ENCODE measurements at places on chromosomes 2 and 18.

GRCh38 chr18:74512321-74513053 lies 16.3 kb downstream of the CNDP2 start:
- DNase-seq: no peak

- DNase-seq: no peak
Measured at GRCh38 chr18:48766026-48766425, 184.7 kb downstream of the SMAD7 start.

DNA sequence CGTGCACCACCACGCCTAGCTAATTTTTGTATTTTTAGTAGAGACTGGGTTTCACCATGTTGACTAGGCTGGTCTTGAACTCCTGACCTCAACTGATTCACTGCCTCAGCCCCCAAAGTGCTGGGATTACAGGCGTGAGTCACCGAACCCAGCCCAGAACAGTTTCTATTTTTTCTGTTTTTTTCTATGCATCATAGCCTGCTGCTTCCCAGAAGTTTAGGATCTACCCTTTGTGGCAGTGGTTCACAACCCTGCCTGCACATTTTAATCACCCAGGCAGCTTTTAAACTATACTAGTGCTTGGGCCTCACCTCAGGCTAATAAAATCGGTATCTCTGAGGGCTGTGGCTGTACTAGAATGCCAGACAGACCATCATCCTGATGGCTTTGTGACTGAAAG lies 39.7 kb upstream of the SOCS6 start:
- DNase-seq: no peak

DNA sequence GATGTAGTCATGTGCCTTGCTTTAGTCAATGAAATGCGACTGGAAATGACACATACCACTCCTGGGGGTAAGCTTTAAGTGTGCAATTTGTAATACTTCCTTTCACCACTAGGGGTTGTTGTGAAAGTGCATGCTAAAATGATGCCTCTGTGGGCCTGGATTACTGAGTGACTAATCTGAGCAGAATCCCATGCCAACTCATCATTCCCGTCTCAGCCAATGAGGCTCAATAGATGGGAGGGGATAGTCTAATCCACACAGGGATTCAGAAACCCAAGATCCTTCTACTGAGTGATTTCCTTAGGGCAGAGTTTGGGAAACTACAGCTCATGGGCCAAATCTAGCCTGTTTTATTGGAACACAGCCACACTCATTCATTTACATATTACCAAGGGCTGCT lies 54.0 kb downstream of the HRH4 start:
- peak; percentile 4 for DNase-seq

GRCh38 chr18:811892-812375 lies at the start of gene YES1:
Gene YES1 (minus strand): TSS chr18:812242. CDS start chr18:756827, 55,415 bp downstream.
- DNase-seq: no peak

GRCh38 chr2:238640486-238640885 lies 207.4 kb upstream of the TWIST2 start:
- DNase-seq: no peak

DNA sequence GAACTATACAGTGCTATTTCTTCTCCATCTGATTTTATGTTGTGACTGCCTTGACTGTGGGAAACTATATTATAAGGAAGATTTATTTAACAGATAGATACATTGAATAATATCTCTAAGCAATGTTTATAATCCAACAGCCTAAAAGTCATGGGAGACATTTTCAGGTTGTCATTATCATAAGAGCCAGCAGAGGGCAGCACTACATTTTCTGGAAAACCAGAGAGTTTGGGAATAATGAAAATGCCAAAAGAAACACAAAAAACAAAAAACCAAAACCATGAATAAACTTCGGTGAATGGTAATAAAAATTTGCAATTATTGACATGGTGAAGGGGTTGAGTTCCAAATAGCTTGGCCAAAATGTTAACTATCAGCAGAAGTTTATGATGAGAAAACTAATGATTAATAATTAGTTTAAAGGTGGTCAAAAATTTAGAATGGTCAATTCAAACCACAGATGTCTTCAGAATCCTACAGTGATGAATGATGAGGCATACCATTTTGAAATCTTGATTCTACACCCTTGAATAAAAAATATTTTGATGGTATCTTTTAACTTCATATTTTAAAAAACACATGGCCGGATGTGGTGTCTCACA lies 4.7 kb downstream of the EEF1B2 start:
- DNase-seq: no peak

DNA sequence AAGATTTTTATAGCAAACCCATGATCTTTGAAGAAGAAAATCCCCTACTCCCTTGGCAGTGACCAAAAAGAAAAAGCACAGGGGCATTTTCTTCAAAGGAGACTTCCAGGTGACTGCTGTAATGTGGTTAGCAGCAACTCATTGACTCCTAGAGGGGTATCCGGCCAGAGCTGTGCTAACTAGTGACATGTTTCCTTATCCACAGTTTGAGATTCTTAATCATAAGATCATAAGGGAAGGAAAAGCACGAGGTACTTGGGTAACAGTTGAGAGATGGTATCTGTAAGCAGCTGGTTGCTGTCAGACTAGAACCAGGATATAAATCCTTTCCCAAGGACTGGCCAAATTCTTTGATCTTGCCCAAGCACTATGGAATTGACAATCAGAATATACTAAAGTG lies 124.7 kb downstream of the MREG start:
- no peak for DNase-seq

DNA sequence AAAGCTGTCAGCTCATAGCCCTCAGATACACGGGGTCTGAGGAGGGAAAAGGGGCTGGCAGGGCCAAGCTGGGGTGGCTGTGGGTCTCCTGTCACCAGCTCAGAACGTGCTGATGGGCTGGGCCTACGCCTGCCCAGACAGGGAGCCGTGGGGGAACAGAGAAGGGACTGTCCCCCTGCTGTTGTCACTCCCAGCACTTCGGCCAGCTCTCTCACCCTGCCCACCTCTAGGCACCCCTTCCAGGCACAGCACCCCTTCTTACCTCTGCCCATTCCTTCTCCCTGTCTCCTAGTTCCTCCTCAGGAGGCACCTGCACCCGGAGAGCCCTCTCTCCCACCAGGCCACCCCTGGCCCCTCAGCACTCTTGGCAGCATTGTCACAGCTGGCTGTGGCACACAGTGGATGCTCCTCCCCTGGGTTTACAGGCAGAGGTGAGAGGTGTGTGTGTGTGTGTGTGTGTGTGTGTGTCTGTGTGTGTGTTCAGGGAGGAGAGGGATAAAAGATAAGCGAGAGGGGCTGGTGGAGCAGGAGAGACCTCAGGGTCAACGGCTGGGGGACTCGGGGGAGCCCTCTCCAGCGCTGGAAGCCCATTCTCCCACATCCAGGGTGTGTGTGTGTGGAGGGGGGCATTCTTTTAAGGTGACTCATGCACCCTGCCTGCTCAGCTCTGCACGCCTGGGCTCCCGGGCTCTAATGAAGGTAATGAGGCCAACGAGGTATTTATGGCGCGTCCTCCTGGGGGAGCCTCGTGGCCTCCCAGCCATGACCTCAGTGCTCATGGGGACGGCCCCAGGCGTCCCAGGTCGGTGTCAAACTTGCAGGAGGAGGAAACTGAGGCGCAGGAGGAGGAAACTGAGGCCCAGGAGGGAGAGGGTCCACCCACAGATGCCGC lies 66.1 kb upstream of the SMAD7 start:
- no peak for DNase-seq

DNA sequence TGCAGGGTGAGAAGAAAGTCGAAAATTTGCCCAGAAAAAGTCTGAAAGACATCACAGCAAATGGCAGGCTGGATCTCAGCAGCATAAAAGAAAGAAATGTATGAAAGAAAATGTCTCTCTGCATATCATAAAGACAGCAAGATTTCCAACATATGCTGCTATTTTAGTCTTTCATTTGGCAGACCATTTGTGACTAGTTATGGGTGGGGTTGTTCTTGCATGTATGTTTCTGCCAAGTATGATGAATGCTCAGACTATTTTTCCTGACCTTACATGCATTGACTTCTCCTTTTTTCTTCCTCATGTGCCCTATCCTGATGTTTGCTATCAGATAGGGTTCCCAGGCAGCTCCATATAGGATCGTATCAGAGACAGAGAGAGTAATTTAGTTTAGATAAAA lies 58.5 kb upstream of the PARD3B start:
- no peak for DNase-seq

DNA sequence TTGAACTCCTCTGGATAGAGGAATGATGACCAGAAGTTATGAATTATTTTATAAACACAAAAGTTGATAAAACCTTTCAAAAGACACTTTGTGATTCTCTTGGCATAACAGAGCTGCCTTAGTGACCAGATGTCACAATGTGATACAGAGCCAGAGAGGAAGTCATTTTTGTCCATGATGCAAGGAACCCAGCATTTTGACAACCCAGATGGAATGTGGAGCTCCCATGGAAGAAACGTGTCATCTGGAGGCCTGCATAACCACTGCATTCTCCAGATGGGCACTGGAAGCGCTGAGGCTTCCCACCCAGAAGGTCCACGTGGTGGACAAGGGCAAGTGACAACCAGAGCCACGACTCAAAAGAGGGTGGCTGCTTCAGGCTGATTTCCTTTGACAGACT lies 30.1 kb downstream of the HRH4 start:
- no peak for DNase-seq

- no peak for DNase-seq
Measured at GRCh38 chr18:3400567-3401296, 49.2 kb upstream of the TGIF1 start.

GRCh38 chr18:23887493-23887892 lies 127.1 kb upstream of the TTC39C start:
- DNase-seq: no peak

DNA sequence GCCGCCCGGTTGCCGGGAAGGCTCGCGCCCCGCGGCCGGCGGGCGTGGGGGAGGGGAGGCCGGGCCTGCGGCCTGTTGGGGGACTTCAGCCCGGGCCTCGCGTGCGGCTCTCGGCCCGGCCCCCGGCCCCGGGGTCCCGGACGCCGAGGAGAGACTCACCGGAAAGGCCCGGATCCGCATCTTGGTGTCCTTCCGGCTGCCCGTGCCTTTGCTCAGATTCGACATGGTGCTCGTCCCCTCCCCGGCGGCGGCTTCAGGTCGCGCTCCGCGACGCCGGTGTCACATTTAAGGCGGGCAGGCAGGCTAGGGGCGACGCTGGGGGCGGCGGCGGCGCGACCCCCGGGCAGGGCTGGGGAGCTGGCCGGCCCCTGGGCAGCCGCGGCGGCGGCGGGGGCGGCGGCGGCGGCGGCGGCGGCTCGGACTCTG lies 365 bp downstream of the CUL3 start:
- peak; percentile 56 for DNase-seq

DNA sequence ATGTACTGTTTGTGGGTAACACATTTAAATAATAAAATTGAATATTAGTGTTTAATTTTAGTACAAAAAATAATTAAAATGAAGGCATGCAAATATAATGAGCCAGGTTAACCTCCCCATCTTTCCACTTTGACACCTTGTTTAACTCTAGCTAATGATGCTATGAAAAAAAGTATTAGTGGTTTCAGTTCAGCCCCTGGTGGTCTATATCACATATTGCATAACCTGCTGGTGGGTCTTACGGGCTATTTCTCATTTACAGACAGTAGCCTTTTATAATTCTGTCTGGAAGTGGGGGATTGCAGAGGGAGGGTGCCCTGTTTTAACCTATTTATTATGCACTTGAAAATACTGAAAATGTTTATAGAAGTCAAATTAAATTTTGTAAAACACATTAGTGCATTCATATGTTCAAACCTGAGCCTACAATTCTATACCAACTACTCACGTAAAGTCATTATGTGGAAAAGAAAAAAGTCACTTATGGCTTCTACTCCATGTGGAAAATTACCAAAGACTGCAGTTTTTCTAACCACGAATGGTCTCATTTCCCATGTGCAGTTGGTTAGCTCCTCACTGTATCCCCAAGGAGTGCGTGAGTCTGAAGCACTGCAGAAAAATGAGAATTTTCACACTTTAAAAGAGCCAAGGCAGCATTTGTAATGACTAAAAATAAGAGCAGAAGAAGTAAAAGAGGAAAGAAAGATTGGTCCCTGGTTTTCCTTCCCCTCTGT lies 381.0 kb downstream of the MTX2 start:
- no peak for DNase-seq

DNA sequence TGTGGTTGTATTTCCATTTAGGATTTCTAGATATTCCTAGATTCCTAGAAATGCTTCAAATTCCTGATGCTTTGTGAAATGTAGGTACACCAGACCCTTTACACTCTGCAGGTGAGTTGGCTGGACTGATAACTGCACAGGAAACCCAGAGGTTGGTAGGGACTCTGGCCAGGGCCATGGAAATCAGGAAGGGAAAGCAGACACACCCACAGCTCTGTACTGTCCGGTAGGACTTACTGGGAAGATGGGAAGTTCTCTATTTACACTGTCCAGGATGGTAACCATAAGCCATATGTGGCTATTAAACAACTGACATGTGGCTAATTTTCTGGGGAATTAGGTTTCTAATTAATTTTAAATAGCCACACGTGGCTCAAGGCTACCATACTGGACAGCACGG lies 31.4 kb downstream of the NEMP2 start:
- DNase-seq: no peak
